ENCODE measurements at places on chromosomes 13 and 19.

DNA sequence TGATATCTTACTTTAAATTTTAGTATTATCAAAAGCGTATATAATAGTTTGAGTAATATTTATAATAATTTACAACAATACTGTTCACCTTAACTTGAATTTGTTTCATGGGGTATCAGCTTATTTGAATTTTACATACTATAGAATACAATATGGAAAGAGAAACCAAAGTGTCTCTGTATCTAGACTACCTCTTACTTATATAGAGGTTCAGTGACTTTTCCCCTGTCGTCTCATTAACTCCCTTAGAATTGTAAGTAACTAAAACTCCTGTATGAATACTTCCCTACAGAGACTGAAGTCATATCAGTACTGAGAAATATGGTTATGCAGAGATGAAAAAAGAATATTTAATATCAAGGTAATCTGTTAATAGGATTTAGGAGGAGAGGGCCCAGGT, 26.8 kb downstream of the COG6 start:
- no peak for DNase-seq

GRCh38 chr19:6070720-6071485, 39.4 kb downstream of the RFX2 start:
- DNase-seq, result no peak

- DNase-seq, result no peak
Observed at GRCh38 chr19:2694196-2694595, 8.3 kb downstream of the GNG7 start.

GRCh38 chr13:21361706-21362105, 97.4 kb downstream of the ZDHHC20 start:
- no peak for DNase-seq

DNA sequence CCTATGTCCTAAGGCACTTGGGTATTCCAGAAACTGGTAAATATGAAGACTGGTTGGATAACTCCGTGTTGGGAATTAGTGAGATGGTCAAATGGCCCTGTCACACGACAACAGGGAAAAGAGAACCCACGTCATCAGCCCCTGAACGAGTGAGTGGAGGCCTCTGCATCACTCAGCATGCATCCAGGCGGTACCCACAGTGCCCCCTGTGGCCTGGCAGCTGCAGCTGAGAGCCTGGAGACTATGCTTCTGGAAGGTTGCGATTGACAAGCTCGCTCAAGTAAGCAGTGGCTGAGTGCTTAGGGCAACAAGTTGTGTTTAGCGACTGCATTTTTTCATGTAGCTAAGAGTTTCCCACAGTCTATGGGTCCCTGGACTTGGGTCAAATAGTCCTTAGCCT, 55.9 kb downstream of the COL4A2 start:
- DNase-seq, result no peak

DNA sequence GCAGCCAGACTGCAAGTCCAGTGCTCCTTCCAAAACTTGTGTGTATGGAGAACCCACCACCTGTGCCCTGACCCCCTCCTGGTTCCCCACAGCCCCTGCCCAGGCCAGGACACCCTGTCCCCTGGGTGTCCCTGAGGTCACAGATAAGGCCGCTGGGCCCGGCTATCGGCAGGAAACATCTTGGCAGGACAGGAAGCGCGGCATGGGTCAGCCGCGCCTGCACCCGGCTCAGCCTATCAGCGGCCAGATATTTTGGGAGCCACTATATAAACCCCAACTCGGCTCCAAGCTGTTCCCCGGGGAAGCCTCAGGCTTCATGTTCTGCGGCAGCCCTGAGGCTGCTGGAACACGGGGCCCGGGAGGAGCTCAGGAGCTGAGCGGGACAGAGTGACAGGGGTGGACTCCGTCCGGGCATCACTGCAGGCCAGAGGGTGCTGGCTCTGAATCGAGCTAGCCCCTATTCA, 60.8 kb downstream of the AP1M1 start:
- no peak for DNase-seq

GRCh38 chr13:59672445-59672844, 491.3 kb downstream of the DIAPH3 start:
- no peak for DNase-seq

- no peak for DNase-seq
Observed at GRCh38 chr13:28251466-28251865, 113.1 kb downstream of the PAN3 start.

DNA sequence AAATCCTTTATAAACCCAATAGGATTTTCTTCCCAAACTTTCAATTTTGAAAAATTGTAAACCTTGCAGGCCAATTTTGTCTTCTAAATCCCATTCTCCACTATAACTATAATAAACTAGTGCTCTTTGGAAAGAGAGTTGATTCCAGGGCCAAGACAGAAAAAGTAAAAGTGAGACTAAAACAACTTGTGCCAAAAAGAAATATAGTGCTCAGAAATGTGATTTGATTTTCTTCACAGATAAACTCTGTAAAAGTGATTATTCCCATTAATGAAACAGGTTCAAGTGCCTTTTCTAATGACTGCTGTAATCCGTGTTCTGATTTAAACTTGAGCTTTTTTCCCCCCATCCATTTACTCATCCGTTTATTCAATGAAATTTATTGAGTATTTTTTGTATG, 1831.1 kb downstream of the SLITRK5 start:
- DNase-seq, result no peak

GRCh38 chr19:22422211-22422610, at the start of gene ZNF98:
ZNF98 (minus strand) TSS chr19:22422346; CDS start chr19:22422224, 122 bp downstream.
- DNase-seq, result no peak

DNA sequence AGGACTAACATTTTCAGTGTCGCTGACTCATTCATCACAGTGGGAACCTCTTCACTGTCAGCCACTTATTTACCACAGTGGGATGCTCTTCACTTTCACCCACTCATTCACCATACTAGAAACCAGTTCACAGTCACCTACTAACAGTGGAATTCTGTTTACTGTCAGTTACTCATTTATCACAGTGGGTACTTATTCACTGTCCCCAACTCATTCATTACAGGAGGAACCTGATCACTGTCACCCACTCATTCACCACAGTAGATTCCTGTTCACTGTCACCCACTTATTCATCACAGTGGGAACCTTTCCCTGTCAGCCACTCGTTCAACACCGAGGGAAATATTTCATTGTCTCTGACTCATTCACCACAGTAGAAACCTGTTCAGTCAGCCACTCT, 10.1 kb upstream of the ZNF85 start:
- no peak for DNase-seq

- no peak for DNase-seq
Observed at GRCh38 chr13:77460195-77460594, 75.3 kb upstream of the SCEL start.

DNA sequence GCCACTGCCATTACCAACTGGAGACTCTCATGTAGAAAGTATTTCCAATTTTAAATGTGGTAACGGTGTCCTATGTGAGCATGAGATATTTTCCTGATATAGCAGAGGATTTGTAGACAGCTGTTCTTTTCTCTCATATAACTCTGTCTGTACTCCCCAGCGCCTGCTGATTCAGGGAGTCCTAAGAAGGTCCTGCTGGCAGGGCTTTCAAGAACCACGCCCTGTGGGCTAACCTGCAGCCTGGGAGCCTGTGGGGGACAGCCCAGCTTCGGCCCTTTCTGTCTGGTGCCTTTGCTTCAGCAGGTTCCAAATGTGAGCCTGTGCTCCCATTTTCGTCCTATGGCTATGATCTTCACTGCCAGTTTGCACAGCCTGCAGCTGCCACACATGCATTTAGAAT, 316.8 kb downstream of the ATP8A2 start:
- DNase-seq, result no peak

DNA sequence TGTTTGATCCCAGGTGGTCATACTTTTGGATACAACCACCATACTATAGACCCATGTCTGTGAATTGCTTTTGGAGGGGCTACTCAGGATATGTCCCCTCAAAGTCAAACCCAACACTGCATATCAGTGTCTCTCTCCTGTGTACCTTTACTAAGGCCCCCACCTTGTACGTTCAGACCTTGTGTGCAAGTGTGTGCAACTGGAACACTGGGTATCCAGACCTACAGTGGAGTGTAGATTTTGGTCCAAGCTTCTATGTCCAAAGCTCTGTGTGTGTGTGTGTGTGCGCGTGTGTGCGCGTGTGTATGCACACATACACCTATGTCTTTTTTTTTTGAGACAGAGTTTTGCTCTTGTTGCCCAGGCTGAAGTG, 18.0 kb downstream of the KLK2 start:
- no peak for DNase-seq

GRCh38 chr13:98719527-98720250, 32.8 kb downstream of the SLC15A1 start:
- no peak for DNase-seq

GRCh38 chr19:16375157-16375935, 50.7 kb downstream of the KLF2 start:
- no peak for DNase-seq

GRCh38 chr19:7637374-7638256, 705 bp downstream of the STXBP2 start:
- no peak for DNase-seq

DNA sequence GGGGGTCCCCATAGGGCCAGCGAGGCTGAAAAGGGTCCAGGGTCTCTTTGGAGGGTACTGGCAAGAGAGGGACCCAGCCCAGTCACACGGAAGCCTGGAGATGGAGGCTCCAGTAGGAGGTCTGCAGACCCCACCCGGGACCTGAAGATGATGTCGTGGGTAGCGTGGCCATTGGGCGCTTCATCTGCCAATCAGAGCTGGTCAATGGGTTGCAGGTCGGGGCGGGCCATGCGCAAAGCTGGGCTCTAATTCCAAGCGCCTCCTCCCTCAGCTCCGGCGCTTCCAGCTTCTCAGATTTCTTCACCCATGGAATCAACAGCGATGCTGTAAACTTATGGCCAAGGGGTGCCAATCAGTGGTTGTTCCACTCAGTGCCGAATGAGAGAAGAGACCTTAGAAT, 10.9 kb downstream of the SIGLEC12 start:
- no peak for DNase-seq

- no peak for DNase-seq
Observed at GRCh38 chr13:21998279-21998990, 327.6 kb downstream of the FGF9 start.

DNA sequence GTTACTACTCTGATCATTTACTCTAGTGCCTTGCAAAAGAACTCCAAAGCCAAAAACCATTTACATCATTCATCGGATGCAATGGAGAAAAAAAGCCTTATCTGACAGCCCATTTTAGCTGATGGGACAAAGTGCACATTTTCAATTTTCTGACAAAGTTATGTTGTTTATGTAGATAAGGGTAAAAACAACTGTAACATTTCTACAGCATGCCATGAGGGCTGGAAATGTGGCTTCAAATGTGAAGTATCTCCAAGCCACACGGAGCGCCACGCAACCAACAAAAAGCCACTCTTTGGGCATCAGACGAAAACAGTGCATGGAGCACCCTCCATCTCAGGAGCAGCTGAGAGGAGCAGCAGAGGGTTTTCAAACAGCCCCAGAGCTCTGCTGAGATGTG, 364.6 kb upstream of the ZNF507 start:
- DNase-seq, result no peak

GRCh38 chr19:44570984-44571684, 41.7 kb upstream of the CEACAM20 start:
- DNase-seq, result peak; percentile 24

DNA sequence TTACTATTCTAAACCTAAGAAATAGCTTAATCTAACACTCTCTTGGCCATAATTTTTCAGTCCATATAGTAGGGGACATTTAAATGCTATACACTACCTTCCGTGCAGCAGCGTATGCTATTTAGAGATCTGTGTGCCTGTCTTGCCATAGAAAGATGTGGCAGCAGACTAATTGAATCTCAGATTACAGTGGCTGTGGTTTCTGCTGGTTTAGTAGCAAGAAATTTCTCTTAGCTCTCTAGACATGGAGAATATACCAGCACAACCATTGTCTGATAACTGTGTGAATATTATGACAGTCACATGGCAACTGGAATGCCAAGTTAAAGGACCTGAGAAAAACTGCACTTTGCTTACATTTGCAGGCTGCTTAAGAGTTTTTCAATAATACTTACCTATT, 672.4 kb upstream of the MIR17HG start:
- DNase-seq, result no peak

DNA sequence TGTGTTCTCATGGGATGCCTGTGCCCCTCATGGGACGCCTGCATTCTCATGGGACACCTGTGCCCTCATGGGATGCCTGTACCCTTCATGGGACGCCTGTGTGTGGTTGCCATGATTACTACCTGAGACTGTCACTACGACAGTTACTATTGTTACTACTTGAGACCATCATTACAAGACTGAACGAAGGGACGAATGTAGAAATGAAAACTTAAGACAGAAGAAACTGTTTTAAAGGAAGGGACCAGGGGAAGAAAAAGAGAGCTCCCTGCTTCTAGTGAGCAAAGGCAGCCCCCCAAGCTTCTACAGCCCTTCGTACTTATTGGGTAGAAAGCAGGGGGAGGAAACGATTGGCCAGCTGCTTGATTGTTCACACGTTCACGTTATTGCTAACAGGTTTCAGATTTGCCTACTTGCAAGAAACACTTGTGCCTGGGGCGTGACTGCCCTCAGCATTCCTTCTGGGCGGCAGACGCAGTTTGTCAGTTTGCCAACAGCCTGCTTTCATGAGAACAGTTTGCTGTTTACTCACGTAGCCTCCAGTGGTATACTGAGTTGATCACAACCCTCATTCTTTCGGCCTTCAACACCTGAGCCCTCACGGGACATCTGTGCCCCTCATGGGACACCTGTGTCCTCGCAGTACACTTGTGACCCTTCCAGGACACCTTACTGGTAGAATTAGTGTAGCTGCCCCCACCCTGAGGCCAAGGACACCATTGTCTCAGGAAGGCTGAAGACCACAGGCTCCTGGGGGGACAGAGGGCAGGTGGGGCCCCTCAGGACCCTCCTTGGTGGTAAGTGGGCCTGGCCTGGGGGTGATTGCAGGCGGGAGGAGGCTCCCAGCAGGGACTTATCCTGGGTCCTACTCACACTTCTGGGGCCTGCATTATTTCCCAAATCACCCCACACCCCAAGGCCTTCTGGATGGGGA, 2.5 kb upstream of the S1PR4 start:
- no peak for DNase-seq

DNA sequence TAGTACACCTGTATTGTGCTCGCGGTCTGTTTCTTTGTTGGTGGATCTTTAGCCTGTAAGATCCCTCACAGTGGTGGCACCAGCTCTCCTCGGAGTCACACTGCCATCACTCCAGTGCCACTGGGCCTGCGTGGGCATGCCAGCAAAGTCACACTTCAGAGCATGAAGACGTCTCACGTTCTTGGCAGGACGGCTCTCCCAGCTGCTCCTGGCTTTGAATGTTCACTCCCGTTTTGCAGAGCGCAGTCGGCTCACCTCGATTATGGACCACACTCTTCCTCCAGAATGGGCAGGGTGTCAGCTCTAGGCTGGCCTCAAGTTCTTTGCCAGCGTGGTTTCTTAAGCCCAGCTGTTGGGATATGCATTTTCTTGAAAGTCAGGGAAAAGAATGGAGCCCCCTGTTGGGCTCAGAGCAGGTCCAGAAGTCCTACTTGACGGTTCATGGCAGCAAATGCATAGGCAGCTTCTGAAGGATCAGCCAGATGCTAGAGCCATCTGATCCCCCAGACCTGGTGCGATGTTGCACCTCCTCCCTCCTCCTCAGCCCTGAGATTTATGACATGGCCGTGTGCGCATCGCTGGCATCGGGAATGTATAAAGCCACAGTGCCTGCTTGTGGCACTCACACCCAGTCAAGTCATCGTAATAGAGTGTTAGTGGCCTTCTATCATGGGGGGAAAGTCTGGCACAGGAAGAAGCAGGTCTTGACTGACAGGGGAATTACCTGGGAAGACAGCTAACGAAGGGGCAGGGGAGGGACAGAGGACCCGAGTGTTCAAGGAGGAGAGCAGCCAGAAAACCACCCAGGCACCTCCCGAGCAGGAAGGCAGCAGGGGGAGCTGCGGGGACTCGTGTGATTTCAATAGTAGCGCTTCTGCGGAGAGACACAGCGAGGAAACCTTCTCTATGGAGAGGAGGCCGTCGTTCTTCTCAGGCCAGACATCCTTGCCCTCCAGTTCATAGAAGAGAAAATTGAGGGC, 40.2 kb upstream of the NPAS1 start:
- DNase-seq, result no peak

Data from activated CD8-positive, alpha-beta memory T cell treated with anti-CD3 and anti-CD28 coated beads, Interleukin-2, amount 50 U/mL, for 4 hours (primary cell).